ENCODE measurements at places on chromosomes 5 and 9. TPM values are rescaled to one million over a fixed set of nuclear protein-coding genes. Genes with fewer than 3 reads are reported as not detected.

MLANA gene
- not detected for total RNA-seq

MSX2 gene
- 12.7 TPM for total RNA-seq

TAF11L5 gene
- total RNA-seq: not detected

CDC20B gene
- not detected for total RNA-seq

EGFL7 gene
- total RNA-seq: 53.4 TPM

DDX4 gene
- not detected for total RNA-seq

SH2D3C gene
- total RNA-seq: 15.4 TPM

YTHDC2 gene
- 22.4 TPM for total RNA-seq

GRCh38 chr9:125763394-125763801, 16.2 kb downstream of the PBX3 start:
- DNase-seq: no peak

- DNase-seq: no peak
Observed at GRCh38 chr9:38215465-38215864, 146.4 kb upstream of the SHB start.

DNA sequence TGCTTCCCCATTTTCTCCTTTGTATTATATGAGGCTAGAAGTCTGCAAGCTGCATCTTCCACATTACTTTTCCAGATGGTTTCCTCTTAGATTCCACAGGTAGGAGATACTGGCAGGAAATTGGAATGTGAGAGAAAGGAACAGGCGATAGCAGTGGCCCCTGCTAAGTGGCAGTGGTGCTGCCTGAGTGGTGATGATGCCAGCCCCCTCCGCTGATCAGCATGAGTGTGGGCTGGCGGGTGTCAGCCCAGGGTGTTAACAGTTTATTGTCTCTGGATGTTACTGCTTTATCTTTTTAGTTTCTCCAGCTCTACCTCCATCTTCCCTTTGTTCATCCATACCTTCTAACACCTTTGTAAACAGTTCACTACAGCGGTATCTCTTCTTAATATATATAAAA, 13.2 kb downstream of the PDE8B start:
- no peak for DNase-seq

DNA sequence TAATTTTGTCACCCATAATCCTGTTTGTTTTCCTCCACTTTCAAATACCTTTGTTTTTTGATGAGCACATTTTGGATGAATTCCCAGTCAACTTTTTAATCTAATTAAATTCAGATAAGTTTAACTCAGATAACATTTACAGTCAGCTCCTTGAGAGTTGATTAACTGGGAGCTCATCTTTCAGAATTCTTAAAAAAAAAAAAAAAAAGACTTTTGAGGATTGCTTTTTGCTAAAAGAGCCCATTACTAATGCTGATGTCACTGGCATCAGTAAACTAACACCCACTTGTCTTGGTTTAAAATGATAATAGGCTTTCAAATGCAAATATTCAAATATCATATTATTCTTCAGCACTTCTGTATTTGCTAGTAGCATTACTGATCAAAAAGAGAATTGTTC, 47.1 kb upstream of the NFIB start:
- DNase-seq: no peak

GRCh38 chr5:153624451-153624765, 133.9 kb downstream of the GRIA1 start:
- no peak for DNase-seq

- DNase-seq: no peak
Observed at GRCh38 chr5:59293700-59294099, 599.8 kb downstream of the PDE4D start.

GRCh38 chr5:5158472-5158895, 18.4 kb downstream of the ADAMTS16 start:
- no peak for DNase-seq

GRCh38 chr9:137357166-137357565, 55.1 kb upstream of the NRARP start:
- DNase-seq: no peak

DNA sequence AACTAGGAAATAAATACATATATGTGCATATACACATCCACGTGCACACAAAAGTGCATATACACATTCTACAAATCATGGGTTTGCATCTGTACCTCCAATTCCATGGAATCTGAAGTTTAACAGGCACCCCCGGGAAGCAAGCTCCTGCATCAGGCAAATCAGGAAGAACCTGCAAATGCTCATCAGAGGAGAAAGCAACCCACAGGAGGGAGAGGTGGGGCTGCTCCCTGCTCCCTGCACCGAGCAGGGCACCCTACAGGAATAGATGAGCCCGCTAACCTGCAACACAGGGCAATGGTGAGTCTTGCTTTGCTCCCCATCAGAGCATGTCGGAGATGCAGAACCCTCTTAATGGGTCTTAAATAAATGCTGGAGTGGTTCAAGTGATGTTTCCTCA, 151.3 kb downstream of the DAB2IP start:
- no peak for DNase-seq

GRCh38 chr9:99954819-99955218, 48.4 kb downstream of the STX17 start:
- no peak for DNase-seq

- DNase-seq: no peak
Observed at GRCh38 chr5:172097356-172097755, 90.7 kb downstream of the STK10 start.

DNA sequence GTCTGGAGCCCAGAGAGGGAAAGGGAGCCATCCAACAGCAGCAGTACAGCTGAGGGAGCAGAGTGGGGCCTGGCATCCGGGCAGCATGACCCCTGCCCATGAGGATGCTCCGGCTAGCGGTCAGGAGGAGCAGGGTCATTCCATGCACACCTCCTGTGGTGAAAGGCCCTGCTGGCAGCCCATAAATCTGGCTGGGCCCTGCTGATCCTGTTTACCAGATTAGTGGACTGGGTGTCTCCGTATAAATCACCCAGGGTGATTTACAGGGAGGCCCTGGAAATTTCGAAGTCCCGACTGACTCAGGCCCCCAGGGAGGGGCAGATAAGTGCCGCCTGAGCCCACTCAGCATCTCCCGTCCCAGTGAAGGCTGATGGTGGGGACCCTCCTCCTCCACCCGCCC, 117.6 kb upstream of the HAND1 start:
- DNase-seq: no peak

DNA sequence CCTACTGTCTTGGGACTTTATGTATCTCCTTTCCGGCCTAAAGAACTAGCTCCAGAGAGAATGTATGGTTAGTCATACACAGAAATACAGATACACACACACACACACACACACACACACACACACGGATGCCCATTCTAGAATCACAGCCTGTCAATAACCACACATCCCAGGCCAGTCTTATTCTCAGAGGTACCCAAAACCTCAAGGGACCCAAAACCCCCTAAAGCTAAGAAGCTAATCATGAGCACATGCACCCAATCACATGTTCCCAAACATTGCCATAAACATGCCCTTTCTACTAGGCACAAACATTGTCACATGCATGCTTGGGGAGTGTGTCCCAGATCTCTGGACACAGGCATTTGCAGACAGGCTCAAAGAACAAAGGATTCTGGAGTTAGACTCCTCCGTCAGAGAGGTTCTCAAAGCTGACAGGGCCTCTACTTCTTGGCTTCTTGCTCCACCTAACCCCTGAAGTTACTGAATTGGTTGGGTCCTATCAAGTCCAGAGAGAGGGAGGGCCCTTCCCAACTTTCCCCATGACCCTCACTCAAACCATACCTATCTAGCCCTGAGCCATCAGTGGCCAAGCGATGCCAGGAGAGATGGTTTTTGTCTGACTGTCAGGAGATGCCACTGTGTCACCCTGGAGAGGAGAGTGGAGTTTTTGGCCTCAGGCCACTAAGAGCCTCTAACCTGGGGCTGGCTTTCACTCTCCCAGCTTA, 78.7 kb downstream of the NRG2 start:
- no peak for DNase-seq

DNA sequence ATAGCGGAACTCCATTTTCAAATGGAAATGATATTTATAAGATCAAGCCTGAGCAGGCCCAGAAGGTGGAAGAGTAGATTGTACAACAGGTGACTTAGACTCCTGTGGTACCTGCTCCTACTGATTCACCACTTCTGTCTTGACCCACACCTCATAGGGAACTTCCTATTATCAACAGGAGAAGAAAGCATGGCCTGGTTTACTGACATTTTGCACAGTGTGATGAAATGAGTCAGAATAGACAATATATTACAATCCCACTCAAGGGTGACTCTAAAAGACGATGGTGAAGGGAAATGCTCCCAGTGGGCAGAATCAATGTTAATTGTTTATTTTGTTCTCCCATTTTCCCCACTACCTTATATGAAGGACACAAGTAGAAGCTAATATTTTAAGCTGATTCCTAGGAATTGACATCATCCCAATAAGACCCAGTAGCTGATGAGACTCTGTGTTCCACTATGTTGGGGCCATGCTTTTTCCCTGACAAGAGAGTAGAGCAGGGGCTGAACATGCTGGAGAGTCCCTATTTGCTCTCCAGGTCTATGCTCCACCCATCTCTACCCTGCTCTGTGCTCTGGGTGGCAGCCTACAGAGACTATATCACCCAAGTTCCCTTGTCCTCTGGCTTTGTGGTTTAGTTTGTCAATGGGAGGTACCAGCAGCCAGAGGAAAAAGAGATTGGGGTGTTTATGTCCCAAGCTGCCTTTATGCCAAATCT, 163.4 kb upstream of the FSTL4 start:
- DNase-seq: no peak
